ENCODE measurements at places on chromosomes 1 and 21.

GRCh38 chr1:68221001-68221979, 11.0 kb downstream of the WLS start:
- DNase-seq, result no peak

GRCh38 chr1:79929356-79929755, 922.8 kb upstream of the ADGRL4 start:
- DNase-seq, result no peak

GRCh38 chr21:36860736-36861594, 105.5 kb downstream of the HLCS start:
- no peak for DNase-seq

- no peak for DNase-seq
Measured at GRCh38 chr1:226309398-226310244, 657 bp upstream of the LIN9 start.

DNA sequence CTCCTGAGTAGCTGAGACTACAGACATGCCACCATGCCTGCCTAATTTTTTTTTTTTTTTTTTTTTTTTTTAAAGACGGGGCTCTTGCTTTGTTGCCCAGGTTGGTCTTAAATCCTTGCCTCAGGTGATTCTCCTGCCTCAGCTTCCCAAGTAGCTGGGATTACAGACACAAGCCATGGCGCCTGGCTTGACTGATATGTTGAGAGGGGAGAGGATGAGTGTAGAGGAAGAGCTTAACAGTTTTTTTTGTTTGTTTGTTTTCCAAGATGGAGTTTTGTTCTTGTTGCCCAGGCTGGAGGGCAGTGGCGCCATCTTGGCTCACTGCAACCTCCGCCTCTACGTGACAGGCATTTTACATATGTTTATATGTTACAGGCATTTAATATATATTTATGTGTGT, 2.5 kb downstream of the SRP9 start:
- no peak for DNase-seq

DNA sequence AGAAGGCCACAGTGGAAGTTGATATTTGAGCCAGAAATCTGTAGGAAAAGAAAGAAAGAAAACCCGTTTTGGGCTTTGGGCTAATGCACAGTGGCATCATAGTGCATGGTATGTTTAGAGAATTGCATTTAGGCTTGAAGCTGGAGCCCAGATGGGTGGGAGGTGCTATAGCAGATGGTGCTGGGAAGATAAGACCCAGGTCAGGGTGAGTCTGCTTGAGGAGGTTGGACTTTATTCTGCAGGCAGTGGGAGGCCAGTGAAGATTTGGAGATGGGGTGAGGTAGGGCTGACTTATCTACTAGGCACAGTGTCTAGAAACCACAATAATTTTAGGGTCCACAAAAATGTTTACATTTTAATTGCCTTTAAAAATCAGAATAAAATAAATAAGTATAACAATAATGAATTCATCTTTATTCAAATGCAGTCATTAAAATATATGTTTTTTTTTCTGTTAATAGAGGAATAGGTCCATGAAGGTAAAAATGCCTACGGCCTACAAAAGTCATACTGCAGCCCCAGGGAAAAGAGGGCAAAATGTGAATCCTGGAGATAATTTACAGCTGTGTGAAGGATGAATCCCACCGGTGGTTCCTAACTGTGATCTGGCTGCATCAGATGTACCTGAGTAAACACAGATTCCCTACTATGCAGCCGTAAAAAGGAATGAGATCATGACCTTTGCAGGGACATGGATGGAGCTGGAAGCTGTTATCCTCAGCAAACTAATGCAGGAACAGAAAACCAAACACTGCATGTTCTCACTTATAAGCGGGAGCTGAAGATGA, 8.7 kb downstream of the DNAJC6 start:
- no peak for DNase-seq

- DNase-seq, result no peak
Measured at GRCh38 chr21:38760017-38760761, 45.5 kb upstream of the ETS2 start.

DNA sequence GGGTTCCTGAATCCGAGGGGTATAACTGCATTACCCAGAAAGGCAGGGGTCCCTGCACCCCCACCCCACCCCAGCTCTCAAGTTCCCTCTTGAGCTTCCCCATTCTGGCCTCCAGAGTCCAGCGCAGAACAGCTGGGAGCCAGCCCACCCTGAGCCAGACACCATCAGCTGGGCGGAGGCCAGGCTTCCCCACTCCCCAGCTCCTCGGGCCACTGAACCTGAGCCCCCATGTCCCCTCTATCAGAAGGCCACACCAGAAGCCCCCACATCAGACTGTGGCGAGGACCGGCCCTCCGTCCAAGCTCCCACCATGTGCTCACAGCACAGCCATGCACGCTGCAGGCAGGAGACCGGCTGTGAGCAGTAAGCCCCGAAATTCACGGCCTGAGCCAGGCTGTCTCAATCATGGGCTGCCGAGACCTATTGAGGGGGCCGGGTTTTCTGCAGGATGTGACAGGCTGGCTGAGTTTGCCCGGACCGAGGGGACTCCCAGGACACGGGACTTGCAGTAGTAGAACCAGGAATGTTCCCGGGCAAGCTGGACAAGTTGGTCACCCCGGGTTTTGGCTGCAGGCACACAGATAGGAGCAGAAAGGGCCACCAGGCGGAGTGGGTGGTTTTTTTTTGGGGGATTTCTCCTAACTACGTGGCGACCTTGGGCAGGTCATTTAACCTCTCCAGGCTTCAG, 25.5 kb upstream of the TNFRSF1B start:
- DNase-seq, result no peak

DNA sequence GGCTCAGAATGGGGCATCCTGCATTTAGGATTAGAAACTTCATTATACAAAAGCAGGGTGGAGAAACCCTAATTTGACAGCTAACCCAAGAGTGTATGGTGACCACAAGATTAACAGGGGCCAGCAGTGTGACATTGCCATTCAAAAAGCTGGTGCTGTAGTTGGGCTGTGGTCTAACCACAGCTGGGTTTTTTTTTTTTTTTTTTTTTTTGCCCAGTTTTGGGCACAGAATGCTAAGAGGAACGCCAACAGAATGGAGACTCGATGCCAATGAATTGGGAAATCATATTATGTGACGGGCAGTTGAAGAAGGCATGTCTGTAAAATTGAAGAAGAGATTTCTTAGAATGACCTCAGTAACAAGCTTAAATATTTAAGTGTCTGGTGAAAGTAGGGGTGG, 58.4 kb downstream of the NFIA start:
- DNase-seq, result no peak

DNA sequence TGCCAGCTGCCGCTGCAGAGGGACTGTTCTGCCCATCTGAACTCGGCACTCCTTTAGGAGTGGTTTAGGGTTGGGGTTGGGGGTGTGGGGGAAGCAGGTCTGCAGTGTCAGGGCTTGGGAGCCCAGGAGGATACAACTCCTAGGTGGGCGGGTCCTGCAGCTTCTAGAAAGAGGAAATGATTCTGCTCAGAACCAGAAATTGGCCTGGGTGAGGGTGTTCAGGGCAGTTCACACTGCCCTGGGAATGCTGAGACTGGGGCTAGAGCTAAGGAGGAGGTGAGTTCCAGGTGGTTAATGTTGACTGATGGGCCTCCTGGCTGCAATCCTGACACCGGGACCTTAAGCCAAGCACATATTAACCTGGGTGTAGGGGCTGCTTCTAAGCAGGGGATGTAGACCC, 4.8 kb upstream of the SLC26A9 start:
- DNase-seq, result no peak

DNA sequence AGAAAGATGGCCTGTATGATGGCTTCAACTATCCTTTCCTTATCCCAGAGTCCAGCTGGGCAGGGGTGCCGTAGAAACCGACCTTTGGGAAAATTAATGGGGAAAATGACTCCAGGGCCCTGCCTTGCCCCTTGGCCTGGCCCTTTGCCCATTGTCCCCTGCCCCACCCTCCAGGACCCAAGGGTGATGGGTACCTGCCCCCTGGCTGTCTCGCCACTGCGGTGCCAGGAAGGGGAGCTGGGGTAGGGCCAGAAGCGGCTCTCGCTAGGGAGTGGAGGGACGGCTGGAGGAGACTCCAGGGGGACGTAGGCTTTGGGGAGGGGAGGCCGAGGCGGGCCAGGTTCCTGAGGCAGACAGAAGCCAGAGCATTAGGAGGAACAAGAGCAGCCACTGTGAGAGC, 29.1 kb upstream of the GOLT1A start:
- DNase-seq, result no peak

- no peak for DNase-seq
Measured at GRCh38 chr1:210689826-210690225, 361.1 kb downstream of the HHAT start.

DNA sequence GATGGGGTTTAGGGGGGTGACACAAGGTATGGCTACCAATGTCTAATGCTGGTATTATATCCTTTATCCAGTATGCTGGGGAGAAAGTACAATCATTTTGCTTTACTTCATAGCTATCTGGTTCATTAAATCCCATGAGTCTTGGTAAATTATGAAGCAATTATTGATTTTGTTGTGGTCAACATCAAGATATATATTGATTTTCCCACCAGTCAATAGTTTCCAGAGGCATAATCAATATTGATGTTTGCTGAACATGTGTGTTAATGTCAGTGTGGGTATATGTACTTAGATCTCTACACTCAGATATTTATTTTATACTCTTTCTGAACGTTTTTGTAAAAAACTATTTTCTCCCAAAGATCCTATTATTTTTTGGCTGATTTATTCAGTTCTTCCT, 155.5 kb downstream of the BACH1 start:
- DNase-seq, result no peak

DNA sequence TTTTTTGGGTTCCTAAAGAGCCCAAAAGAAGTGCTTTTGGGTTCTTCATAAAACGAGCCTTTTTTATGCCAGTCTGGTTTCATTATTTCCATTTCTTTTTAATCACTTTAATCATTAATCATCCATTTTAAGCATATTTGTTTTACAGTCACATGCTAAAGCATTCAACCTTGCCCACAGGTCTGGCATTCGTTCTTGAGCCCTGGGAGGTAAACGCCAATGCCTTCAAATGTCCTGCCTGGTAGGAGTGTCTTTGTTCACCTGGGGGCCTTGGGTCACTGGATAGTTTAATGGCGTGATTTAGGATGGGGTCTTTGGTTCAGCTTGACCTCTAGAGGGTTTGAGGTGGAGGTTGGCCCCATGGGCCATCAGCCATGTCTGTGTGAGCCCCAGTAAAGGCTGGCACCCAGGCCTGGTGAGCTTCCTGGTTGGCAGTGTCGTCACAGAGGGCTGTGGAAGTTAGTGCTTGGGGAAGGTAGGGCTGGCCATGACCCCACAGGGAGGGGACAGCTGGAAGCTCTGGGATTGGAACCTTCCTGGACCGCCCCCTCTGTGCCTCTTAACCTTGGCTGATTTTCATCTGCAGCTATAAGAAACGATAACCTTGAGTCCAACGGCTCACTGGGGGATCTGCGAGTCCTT, 20.2 kb downstream of the C1orf174 start:
- no peak for DNase-seq

GRCh38 chr1:101112051-101112780, 86.6 kb upstream of the DPH5 start:
- peak; percentile 82 for DNase-seq

- no peak for DNase-seq
Measured at GRCh38 chr1:4317207-4317606, 337.2 kb upstream of the AJAP1 start.

DNA sequence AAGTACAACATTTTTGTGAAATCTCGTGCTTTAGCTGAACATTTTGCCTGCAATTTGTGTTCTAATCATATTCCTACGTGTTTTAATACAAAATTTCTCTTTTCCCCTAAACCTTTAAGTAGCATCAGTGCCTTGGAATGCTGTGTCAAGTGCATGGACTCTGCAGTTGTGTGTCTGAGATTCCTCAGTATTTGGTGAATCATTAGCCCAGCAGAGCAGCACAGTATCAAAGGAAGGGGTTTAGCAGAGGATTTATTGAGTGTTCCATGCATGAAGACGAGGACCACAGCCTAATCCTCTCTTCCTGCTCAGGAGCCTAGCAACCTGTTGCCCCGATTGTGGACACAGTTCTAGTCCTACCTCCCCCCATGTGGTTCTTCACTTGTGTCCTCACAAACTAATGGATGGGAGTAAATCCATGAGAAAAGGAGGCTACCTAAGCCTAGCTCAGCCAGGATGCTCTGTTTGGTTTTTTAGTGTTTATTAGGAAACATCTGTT, 29.3 kb upstream of the PCP4 start:
- DNase-seq, result no peak

GRCh38 chr1:21530368-21531016, 21.3 kb downstream of the ALPL start:
- no peak for DNase-seq

- no peak for DNase-seq
Measured at GRCh38 chr1:95115708-95116137, 1.4 kb upstream of the TLCD4 start.

- DNase-seq, result no peak
Measured at GRCh38 chr1:213464786-213465460, 413.9 kb downstream of the RPS6KC1 start.

DNA sequence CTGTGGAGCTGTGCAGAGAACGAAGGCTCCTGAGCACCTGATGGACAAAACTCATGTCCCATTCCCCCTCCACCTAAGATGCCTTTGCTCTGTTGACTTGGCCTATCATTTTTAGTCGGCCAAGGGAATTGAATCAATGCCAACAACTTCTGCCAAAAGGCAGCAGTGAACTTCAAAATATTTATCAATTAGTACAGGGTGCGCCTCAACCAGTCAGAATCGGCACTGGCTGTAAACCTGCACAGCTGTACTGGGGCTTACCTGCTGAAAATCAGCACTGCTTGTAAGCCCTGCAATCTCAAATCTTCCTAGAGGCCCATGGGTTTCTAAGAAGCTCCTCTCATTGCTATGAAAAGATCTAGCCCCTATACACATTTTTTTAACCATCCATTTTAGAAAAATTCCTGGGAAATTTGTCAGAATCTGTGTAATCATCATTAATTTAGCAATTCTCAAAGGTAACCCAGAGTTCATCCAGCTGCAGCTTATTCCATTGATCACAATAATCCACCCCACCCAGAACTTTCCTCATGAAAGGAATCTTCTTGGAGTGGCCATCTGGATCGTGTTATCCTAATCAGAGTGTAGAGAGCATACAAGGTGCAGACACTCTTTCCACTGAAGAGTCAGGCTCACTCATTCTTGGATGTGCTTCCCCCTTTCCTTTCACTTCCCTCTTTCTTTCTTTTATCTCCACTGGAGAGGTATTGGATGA, 40.2 kb downstream of the ADAMTS1 start:
- DNase-seq, result no peak

GRCh38 chr1:176338877-176339276, 124.1 kb upstream of the PAPPA2 start:
- no peak for DNase-seq

DNA sequence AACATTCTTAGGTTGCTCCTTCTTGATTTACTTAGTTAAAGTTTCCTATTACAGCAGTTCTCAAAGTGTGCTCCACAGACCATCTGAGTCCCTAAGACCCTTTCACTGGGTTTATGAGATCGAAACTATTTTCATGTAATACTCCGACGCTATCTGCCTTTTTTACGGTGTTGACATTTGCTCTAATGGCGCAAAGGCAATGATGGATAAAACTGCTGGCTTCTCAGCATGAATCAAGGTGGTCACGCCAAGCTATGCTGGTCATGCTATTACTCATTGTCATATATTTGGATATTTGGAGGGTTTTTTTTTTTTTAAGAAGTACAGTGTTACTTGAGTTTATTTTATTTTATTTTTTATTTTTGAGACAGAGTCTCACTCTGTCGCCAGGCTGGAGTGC, 235.1 kb downstream of the KIF26B start:
- DNase-seq, result no peak

All from CD4-positive, alpha-beta T cell treated with Interleukin-17A for 4 hours (primary cell).